H9 (cell line): ENCODE measurements at places on chromosomes 1 and 21.
A peak's percentile ranks its signal among the peaks of the same experiment; 100 is the strongest.

DNA sequence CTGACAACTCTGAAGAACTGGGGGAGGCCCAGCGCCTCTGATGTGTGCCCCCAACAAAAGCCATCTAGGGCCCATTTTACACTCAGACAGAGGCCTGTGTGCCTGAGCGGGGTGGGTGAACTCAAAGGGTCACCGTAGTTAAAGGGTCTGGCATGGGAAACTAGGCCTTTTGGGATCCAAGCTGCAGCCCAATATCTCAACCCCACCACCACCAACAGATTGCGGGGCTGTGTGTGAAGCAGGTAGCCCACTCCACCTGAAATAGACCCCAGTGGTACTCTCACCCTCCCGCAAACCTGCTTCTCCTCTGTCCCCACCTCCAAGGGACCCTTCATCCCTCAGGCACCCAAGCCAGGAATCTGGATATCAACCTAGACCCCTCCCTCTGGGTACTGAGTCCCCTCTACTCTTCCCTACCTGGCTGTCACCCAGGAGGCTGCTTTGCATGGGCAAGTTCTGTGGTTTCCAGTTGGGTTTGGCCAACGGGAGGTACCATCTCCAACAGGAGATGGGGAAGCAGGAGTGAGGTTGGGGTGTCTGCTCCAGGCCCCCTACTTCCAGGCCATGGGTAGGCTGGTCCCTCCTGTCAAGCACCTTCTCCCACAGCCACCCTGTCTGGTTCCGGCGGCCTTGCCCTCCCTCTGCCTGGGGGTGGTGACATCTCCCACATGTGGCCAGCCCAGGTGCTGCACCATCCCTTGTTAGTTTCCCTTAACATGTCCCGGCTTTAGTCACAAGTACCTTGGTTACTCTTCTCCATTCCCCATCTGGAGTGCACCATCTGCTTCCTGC, 35.2 kb upstream of the LRP8 start:
- peak; percentile 63 for DNase-seq

- DNase-seq = no peak
These were observed 121.9 kb upstream of the IVNS1ABP start for GRCh38 chr1:185438936-185439335.

- no peak for DNase-seq
These were observed 46.5 kb downstream of the SAMD13 start for GRCh38 chr1:84347932-84348555.

DNA sequence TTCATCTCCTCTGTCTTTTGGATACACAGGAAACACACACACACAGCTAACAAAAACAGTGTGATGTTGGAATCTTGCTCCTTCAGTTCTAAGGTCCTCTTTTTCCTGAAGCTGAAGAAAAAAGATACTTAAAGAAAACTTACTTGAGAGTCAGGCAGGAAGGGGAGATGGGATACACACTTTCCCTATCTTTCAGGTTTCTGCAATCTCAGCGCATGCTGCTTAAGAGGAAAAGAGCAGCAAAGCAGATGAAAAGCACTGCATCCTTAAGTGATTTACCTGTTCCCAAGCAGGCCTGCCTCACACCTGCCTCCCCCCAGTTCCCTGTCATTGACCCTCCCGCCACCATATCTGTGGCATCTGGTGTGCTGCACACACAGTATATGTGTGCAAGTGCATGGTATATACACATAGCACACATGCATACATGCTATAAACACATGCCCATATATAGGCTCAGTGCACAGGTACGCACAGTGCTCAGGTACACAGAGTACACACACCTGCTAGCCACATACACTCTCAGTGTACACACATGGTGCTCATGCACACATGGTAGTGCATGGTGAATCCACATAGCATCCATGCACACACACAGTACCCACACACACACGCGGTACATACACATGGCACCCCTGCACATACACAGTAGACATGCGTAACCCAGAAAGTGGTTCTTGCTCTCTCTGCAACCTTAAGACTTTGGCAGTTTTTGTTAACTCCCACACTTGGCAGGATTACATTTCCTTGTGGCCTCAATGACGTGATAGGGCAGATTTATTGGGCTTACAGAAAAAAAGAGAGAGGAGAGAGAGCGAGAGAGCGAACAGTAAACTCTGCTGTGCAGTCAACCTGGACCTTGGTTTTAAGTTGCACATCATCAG, 166.9 kb downstream of the TOMM20 start:
- no peak for DNase-seq

GRCh38 chr1:15459771-15460707, 3.5 kb downstream of the CELA2A start:
- no peak for DNase-seq

- peak; percentile 94 for DNase-seq
These were observed 52.7 kb downstream of the VWA5B1 start for GRCh38 chr1:20343149-20343937.

DNA sequence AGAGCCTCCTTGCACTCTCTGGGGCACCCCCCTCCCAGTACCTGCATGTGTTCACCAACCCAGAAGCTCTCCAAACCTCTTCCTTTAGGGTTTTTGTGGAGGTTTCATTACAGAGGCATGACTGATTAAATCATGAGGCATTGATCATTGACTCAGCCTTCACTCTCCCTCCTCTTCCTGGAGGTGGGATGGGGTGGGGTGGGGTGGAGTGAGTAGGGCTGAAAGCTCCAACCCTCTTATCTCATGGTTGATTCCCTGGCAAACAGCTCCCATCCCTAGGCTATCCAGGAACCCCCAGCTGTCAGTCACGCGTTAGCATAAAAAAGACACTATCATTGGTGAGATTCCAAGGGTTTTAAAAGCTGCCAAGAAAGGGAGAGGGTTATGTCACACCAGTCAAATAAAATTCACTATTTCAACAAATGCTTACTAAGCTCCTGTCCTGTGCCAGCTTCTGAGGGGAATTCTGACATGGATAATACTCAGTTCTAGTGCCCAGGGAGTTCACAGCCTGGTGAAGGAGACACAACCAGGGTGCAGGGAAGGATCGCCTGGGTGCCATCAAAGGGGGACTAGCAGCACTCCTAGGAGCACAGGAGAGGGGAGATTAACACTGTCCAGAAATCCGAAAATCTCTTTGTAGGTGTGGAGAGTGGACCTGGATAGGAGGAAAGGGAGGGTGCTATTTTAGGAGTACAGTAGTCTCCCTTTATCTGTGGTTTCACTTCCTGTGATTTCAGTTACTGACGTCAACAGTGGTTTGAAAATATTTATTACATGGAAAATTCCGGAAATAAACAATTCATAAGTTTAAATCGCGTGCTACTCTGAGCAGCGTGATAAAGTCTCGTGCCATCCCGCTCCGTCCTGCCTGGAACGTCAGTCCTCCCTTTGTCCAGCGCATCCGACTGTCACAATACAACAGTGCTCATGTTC, 6.8 kb upstream of the IL24 start:
- no peak for DNase-seq

GRCh38 chr1:41657679-41658295, 173.3 kb upstream of the EDN2 start:
- DNase-seq = no peak

DNA sequence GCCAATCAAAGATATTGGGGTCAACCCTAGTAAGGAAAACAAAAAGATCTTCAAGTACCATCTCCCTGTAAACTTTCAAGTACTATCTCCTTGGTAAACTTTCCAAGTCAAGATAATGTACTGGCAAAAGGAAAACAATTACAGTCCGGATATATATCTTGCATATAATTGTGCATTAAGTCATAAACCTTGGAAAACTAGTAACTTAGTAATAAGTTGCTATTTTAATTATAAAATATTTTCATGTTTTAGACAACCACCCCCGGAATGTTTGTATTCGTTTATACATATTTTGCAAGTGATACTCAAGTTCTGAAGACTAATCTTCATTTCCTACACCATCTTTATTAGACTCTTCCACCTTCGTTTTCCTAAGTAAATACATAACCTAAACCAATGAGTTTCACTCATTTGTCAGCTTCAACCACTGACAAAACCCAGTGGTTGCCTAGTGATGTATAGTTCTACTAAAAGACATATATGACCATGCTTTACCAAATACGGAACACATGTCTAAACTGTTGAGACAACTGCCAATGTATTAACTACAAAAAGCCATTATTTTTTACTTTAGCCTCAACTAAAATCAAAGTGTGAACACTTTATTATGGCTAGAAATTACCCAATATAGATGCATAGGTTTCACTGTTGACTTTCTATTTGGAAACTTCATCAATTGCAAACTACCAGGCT, 1.7 kb downstream of the AKT3 start:
- no peak for DNase-seq

GRCh38 chr1:24825174-24825573, 79.9 kb downstream of the CLIC4 start:
- no peak for DNase-seq

DNA sequence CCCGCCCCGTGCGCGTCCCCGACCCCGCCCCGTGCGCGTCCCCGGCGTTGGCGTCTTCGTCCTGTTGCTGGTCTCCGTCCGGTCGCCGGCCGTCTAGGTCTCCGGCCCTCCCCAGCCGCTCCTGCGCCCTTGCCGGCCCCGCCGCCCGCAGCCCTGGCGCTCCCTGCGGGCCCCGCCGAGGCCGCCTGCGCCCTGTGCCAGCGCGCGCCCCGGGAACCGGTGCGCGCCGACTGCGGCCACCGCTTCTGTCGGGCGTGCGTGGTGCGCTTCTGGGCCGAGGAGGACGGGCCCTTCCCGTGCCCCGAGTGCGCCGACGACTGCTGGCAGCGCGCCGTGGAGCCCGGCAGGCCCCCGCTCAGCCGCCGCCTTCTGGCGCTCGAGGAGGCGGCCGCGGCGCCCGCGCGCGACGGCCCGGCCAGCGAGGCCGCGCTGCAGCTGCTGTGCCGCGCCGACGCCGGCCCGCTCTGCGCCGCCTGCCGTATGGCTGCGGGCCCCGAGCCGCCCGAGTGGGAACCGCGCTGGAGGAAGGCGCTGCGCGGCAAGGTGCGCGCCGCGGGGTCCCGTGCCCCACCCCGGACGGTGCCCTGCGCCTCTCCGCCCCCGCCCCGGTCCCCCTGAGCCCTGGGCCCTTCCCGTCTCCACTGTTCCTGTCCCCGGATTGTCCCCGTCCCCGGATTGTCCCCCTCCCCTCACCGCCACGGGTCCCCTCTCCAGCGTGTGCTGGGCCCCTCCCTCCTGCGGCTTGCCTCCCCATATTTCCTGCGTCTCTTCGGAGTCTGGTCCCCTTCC, at the start of gene RNF187:
RNF187 (plus strand) TSS at position 47 of the 789 bp plus-strand sequence.
- no peak for DNase-seq

GRCh38 chr1:228989992-228990827, 254.9 kb downstream of the RHOU start:
- no peak for DNase-seq

DNA sequence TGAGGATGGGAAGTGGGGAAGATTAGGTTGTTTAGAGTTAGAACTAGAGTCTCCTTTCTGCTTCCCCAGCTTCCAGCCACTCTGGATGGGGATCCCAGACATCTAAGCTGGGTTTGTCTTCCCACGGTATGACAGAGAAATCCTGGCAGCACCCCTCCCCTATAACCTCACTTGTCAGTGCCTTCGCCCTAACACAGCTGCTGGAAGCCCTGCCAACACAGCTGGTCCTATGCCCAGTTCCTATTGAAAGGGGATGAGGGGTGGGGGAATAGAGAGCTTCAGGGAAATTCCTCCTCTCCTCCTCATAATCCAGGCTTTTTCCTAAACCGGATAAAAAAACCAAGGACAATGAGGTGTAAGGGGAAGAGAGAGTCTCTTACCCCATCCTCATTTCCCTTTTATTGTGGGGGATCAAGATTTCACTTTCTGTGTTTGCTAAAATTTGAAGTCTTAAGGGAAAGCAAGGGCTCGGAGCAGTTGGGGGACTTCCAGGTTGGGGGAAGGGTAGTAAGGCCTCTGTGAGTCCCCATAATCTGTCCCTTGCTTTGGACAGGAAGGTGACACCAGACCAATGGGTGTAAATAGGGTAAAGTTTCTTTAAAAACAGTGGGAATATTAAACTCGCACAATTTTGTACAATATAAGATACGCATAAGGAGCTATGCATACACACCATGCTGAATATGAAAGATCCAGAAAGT, 590 bp downstream of the TMOD4 start:
- DNase-seq = no peak

GRCh38 chr21:45544449-45545235, 2.4 kb upstream of the SLC19A1 start:
- DNase-seq = peak; percentile 24

DNA sequence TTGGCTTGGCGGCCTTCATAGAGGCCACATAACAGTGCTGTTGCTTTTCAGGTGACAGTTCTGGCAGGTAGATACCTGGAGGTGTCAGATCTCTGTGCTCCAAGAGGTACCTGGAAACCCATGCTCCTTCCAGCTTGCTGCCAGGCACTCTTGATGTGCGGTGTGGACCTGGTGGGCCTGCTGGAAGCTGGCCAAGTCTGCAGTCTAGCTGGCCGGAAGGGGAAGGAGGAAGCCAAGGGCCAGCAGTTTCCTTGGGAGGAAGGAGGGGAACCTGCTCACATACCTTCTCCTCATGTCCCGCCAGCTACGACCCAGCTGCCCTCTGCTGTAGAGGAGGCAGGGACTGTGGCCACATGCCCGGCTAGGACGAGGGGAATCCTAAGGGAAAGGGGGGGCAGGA, 166.4 kb upstream of the AJAP1 start:
- no peak for DNase-seq

GRCh38 chr1:92310185-92310597, 11.3 kb downstream of the RPAP2 start:
- no peak for DNase-seq

DNA sequence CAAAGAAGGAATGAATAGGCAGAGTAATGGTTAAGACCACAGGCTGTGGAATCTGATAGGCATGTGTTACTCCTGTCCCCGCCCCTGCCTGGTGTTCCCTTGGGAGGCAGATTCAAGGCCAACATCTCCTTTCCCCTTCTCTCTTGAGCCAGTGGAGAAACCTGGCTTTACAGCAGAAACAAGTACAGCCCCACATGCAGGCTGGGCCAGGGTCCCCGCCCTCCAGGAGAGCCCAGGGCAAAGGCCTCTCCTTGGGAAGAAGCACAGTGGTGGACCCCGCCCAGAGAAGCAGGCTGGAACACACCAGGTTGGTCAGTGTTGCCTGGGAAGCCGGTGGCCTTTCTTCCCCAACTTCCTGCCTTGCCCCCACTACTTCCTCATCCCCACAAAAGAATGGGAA, 6.8 kb downstream of the C1orf167 start:
- no peak for DNase-seq

DNA sequence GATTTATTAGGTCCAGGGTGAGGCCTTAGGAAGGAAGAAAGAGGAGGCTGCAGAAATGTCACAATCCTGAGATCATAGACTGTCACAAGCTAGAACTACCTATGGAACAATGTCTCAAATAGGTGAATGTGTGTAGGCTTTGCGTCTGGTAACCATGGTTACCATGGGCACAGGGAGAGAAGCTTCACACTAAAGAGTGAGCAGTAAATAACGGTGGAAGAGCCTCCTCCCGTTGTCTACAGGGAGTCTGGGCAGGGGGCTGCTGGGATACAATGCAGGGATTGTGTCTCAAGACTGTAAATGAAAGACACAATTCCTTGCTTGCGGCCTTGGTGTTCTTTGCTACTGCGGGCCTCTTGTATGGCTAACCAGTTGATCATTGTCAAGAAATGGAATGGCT, 28.2 kb upstream of the KCNJ6 start:
- DNase-seq = no peak

DNA sequence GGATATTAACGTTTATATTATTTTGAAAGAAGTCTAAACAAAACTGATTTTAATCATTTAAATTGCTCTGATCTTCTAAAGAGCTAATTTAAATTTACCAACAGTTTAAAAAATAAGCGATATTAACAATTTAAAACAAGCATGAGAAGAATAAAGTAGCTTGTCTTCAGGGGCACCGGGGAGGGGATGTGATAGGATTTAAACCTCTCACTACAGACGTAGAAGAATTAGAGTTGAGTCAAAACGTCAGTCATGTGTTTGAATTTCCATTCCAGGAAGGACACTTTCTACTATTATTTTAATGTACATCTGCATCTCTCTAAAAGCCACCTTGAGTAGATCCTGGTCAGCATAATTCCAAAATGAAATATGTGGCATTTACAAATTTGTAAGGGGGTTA, 58.2 kb upstream of the TPTE start:
- DNase-seq = no peak
